ENCODE measurements at places on chromosomes 5 and 9. TPM values are rescaled to one million over a fixed set of nuclear protein-coding genes. Genes with fewer than 3 reads are reported as not detected.

DNA sequence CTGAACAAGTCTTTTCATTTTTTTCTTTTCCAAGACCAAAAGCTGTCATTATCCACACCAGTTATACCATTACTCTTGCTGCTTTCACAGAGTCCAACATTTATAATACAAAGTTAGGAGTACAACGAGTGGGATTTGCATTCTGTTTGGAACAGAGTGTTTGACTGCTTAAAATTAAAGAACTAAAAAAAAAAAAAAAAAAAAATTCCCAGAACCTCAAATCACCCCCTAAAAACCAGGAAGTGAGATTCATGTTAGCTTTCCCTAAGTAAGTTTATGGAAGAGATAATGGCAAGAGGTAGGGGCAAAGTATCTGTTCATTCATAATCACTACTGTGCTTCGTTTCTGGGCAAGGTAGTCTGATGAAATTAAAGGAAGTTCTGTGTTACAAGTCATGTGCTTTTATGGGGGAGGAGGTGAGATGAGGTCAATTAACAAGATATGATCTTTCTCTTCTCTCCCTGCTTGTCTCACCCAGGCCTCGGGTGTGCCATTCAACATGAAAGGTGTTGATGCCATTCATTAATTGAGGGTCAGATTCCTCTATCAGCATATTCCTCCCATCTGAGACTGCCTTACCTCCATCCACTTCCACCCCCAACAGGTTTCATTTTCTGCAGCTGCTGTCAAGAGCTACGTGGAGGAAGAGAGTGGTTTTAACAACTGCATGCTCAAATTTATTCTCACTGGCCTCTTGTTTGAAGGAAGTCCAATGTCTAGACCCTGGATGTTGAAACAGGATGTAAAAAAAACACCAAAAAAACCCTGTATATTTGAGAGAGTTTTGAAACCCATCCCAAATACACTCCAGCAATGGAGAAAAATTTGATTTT, 58.1 kb downstream of the MARCHF3 start:
- no peak for DNase-seq

GRCh38 chr5:2755681-2756171, 4.2 kb upstream of the IRX2 start:
- DNase-seq = no peak

- no peak for DNase-seq
Measured at GRCh38 chr5:135211791-135212190, 177.8 kb upstream of the PITX1 start.

- peak; percentile 75 for DNase-seq
Measured at GRCh38 chr5:137395011-137395755, 103.9 kb downstream of the SPOCK1 start.

The MARCOL gene
- 1.8 TPM for total RNA-seq
